ENCODE measurements at places on chromosomes 6 and 20. TPM values are rescaled to one million over a fixed set of nuclear protein-coding genes. Genes with fewer than 3 reads are reported as not detected.

- no peak for DNase-seq
Observed at GRCh38 chr6:148271711-148272439, 70.8 kb upstream of the SASH1 start.

DNA sequence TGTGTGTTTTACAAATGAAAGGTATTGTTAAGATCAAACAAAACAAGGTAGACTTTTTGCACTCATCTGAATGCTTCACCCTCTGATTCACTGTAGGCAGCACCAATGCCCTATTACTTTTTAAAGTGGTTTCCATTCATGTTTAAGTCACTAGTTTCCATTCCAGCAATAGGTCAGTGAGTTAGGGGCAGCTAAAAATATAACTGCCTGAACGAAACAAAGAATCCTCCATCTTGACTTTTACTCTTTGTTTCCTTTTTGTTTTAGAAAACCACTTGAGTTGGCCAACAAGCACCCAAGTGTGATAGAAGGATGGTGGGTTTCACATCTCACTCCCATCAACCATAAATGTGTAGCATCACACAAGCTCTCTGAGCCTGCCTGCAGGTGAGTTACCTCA, 25.5 kb downstream of the CLIC5 start:
- no peak for DNase-seq

DNA sequence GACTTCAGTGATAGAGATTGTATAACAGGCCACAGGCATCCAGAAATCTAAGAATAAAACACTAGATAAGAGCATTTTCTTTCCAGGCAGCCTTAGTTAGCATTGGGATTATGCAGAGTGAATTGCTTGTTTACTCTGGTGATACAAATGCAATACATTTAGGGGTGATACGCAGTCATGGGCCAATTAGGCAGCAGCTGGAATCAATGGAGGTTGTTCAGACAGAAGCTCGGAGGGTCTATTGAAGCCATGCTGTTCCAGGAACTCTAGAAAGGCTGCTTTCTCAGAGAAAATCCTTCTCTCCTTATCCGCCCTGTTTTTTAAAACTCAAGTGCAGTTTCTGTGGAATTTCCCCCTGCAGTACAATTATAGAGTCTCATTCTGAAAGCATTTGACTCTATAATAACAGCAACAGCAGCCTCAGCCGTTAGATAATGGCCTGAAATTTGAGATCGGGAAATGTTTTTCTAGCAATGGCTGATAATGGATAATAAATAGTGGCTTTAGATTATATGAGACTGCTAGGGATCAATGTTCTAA, 364.3 kb upstream of the HS3ST5 start:
- DNase-seq = no peak

The PDRG1 gene
- polyA plus RNA-seq = 4.4 TPM

DNA sequence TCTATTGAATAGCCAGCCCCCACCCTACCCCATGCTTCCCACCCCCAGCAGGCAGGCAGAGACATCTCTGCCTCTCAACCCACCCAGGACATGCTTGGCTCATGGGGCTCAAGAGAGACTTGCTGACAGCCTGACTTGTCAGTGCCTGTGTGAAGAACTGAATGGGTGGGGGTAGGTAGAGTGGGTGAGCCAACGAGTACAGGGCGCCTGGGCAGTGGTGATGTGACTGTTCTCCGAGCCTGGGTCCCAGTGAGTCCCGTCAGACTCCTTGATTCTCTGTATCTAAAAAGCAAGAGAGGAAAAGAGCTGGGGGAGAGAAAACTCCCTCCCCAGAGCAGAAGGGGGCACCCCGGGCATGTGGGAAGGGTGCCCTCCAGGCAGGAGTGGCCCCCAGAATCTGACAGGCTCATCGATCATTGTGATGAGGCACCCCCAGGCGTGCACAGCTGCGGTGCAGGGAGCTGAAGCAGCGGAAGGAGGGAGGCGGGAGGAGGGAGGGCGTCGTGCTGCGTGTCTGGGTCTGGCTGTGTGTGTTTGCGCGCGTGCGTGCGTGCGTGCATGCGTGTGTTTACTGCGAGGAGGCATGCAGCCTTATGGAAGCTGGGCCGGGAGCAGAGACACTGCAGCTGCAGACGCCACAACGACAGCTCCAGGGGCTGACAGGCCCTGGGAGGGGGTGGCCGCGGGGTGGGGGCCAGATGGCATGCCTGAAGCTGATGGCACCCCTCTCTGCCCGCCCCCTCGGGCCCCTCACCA, 40.2 kb downstream of the FOXP4 start:
- no peak for DNase-seq

- DNase-seq = no peak
Observed at GRCh38 chr6:129920103-129920798, 59.1 kb upstream of the TMEM244 start.

The SSR1 gene
- 59.1 TPM for polyA plus RNA-seq

DNA sequence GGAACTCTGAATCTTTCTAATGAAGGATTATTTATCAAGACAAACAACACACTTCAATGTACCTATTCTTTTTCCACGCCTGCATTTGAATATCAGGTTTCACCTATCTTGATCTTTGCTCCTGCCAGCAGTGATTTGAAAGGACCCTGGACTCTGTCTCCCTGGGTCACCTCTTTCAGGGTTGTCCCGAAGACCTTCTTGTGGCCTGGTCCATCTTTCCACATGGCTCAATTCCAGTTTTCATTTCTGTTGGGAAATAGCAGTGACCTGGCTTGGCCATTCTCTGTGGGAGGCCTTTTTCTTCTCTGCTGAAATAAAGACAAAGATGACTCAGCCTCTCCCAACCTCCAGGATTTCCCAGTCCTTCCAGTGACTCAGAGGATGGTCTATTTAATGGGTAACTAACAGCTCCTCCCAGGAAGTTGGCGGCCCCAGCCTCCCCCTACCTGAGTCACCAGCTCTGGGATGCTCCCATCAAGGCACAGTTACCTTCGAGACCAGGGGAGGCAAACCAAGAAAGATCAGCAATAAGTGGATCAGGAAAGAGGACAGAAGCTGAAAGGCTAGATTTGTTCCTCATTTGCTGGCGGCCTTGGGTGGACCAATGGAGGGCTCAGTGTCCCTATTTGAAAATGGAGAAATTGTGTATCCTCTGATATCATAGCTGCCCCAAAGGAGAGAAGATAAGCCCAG, 120.2 kb upstream of the RNF24 start:
- peak; percentile 36 for DNase-seq

DNA sequence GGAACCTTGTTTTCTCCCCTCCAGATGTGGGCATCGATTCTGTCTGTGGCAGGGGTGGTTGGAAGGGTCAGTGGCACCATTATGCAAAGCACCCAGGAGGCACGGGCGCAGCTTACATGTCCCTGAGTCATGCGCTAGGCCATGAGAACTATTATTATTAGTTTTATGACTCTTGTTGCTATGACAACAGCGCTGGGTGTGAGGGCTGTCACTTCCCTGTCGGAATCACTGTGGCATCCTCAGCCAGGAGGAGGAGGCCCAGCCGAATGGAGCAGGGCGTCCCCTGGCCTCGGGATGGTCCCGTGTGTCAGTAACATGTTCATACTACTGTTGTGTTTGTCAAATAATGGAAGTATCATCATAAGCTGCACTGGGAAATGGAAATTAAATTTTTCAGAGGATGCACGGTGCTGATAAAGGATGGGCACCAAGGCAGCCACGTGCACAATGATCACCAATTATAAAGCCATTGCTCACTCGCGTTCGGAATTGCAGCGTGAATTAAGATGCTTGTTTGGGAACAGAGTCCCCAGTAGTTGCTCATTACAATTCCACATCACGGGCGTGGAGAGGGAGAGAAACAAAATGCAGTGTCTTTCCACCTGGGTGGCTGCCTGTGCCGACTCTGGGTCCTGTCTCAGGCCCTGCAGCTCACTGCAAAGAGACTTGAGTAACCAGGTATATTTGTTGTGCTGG, 247.9 kb downstream of the CDH4 start:
- no peak for DNase-seq

The DEF6 gene
- polyA plus RNA-seq = 59.3 TPM

The ASIP gene
- polyA plus RNA-seq = not detected

GRCh38 chr6:20933057-20933788, 399.0 kb downstream of the CDKAL1 start:
- no peak for DNase-seq

Measured in CD14-positive monocyte (primary cell).